ENCODE measurements at places on chromosomes 3 and 15.

GRCh38 chr3:71753701-71754609, at the start of gene GPR27:
GPR27 (plus strand) TSS chr3:71753855; CDS start chr3:71754050, 195 bp downstream.
- DNase-seq, result no peak

DNA sequence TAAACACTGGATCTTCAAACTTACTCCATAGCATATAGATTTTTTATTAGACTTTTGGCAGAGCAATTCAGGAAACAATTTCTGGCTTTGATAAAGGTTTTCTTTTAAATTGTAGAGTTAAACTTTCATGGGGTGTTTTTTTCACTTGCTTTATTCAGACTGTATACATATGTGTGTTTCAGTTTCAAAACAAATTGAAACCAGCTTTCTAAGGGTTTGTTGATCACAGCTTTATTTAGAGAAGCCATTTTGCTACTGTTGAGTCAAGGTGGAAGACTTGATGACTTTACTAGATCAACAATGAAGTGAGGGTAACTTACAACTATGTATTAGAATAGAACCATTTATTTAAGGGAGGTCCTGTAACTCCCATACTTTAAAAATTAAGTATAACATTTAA, 6.2 kb downstream of the UBE2E1 start:
- DNase-seq, result no peak

- DNase-seq, result no peak
These were observed 166.9 kb downstream of the SMAD6 start for GRCh38 chr15:66868918-66869317.

DNA sequence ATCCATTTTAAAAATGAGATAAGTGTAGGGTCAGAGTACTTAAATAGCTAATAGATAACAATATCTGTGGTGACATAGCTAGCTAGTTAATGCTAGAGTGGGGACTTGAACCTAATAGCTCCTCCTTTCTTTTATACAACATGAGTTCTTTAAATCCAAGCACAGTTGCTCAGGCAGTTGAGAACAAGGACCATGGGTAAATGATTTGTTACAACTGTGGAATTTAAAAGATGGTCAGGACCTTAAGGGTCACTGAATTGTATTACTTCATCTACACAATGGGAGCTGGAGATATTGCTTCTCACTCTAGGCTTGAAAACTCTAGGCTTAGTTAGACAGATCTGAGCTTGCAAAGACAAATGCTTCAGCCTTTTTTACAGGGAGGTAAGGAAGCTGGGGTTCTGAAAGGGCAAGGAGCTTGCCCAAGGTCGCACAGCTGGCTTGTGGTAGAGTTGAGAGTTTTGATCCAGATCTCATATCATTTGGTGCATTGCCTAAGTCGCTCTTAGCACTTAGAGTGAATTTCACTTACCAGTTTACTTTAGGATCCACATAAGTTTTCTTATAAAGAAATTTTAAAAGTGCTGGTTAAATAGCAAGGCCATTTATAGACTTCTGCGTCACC, 90.2 kb downstream of the EDEM1 start:
- no peak for DNase-seq

GRCh38 chr3:178436773-178437172, 99.5 kb upstream of the KCNMB2 start:
- no peak for DNase-seq

GRCh38 chr15:33293713-33294334, 16.9 kb upstream of the RYR3 start:
- no peak for DNase-seq

GRCh38 chr3:114846779-114847178, 300.3 kb downstream of the ZBTB20 start:
- no peak for DNase-seq

- no peak for DNase-seq
These were observed 3.8 kb downstream of the SERPINI1 start for GRCh38 chr3:167739190-167739810.

GRCh38 chr3:148943506-148944205, 47.7 kb upstream of the GYG1 start:
- no peak for DNase-seq

Data from GOT3 (cell line).